ENCODE measurements at places on chromosomes 7 and 10.

DNA sequence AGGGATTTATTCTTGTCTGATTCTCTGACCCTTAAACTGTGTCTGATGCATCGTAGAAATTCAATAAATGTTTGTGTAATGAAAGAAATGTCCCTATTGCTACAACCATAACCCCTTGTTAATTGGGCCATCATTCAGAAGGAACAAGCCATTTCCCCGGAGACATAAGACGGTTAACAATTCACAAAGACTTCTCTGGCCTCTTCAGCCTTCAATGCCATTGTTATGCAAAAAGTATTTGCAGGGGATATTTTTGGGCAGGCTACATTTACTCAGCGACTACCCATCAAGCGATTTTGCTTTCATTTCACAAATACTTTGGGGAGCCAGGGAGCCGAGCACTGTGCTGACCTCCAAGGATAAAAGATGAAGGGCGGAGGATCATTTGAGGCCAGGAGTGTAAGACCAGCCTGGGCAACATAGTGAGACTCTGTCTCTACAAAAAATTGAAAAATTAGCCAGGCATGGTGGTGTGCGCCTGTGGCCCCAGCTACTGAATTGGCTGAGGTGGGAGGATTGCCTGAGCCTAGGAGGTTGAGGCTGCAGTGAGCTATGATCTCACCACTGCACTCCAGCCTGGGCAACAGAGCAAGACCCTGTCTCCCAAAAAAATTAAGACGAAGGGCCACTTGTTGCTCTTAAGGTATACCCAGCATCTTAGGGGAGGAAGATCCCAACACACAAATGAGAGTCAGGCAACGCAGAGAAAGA lies 20.0 kb upstream of the SDK1 start:
- no peak for DNase-seq

- no peak for DNase-seq
Measured at GRCh38 chr10:65273115-65273514, 1652.7 kb upstream of the LRRTM3 start.

GRCh38 chr7:43170571-43170970 lies 58.1 kb downstream of the HECW1 start:
- no peak for DNase-seq

DNA sequence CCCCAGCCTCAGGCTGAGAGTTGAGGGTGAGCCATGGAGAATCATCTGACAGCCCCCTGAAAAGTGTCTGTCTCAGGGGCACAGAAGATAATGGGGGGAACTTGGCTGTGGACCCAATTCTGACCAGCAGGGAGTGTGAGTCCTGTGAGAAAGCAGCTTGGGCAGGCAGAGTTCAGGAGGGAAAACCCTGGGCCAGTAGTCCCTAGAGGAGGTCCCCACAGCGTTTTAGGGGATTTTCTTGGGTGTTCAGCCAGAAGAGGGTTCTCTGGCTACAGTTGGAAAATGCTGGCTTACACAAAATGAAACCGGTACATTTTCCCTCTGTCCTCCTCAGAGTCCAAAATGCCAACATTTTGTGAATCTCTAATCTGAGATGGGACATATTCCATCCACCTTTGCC lies 35.8 kb upstream of the TRIM8 start:
- no peak for DNase-seq
